ENCODE measurements at places on chromosomes 1 and 21.

GRCh38 chr1:56357927-56358690 is 221.3 kb downstream of the PLPP3 start:
- DNase-seq, result no peak

DNA sequence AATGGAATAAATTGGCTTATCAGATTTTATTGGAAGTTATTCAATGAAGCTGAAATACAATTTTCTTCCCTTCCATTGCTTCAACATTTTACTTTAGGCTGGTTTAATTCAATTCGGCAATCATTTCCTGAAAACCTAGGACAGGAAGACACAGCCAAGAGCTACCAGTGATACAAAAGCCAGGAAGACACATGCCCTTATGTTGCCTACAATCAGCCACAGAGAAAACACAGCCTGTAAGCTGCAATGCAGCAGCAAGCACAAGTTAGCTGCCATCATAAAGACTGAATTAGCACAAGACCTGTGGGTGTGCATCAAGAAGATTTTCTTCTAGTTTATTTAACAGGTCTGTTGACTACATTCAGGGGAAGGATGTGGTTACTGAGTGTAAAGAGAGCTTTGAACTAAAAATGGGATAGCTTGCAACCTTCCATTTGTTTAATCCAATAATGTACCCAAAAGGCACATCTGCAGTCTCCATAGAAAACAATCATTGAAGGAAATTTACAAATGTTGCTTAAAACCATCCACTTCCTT is 193.8 kb downstream of the KCNH1 start:
- DNase-seq, result no peak

DNA sequence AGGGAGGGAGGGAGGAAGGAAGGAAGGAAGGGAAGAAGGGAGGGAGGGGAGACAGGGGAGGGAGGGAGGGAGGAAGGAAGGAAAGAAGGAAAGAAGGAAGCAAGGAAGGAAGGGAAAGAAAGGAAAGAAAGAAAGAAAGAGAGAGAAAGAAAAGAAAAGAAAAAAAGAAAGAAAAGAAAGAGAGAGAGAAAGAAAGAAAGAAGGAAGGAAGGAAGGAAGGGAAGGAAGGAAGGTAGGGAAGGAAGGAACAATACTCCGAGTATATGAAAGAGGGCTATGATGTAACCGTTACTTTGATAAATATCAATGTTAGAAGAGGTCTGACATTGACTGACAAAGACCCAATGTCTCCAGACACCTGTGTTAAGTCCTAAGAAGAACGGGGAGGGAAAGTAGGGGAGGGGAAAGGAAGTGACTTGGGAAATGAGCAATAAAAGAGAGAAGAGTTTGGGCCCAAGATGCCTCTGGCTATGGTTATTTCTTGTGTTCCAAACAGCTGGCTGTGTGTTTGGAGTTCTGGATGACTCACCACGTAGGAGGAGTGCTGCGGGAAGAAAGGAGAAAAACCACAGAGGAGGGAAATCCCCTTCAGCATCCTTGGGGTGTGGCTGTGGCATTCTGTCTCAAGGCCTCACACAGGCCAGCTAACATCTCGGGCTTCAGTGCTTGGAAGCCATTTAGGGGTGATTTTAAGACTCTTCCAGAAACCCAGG is 37.0 kb upstream of the RXRG start:
- DNase-seq, result no peak

- DNase-seq, result no peak
Observed at GRCh38 chr1:229325853-229326487, 16.9 kb downstream of the CCSAP start.

- DNase-seq, result no peak
Observed at GRCh38 chr1:31696242-31696641, 7.6 kb downstream of the COL16A1 start.

DNA sequence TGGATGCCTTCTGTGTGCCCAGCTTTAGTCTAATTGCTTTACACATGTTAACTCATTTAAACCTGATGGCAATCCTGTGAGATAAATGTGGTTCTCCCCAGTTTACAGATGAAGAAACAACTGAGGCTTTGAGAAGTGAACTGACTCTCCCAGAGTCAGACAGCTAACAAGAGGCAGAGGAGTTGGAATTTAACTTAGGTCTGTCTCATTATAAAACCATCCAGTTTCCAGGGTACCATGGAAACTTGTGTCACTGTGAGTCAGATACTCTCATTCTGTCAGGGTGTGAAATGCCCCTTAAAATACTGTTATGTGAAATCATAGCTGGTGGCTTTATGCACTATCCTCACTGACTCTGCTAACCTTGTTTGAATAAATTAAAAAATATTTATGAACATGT is 206.6 kb downstream of the PBX1 start:
- DNase-seq, result no peak

- no peak for DNase-seq
Observed at GRCh38 chr1:74478979-74479378, 33.4 kb downstream of the LRRC53 start.

- no peak for DNase-seq
Observed at GRCh38 chr1:15260418-15261154, 13.6 kb downstream of the FHAD1 start.

DNA sequence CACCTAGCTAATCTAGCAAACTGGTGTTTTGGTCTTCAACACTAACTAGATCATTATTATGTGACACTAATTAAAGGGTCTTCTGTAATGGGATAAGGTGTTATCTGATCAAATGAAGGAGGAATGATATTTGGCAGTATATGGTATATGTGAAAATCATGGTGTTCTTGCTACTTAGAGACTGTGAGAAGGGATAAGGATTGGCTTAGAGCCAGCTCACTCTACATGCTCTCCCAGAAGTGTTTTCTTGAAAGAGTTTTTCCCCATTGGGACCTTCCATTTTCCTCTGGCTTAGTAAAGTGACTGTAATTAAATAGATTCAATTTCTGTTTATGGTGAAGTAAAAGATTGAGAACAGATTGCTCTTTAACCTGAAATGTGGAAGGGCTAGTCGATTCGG is 71.2 kb upstream of the RGL1 start:
- DNase-seq, result no peak

- DNase-seq, result no peak
Observed at GRCh38 chr1:35932158-35932636, 1.3 kb downstream of the AGO3 start.

DNA sequence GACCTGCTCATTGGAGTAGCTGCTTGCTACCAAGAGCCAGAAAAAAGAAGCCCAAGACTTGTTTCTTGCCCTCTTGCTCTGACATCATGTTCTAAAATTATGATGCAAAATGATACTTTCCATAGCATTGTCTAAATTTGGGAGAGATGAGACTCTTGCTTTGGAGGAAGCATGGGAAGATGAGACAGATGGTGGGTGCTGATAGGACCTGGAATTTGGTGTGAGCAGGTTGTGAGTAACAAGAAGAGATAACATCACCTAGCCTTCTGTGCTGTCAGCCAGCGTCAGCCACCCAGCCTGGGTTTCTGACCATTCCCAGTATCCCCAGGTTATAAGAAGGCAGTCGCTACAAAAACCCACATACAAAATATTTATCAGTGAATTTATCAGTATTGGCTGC is 67.1 kb upstream of the GCLM start:
- no peak for DNase-seq

GRCh38 chr1:186530109-186530508 is 69.2 kb upstream of the PDC start:
- DNase-seq, result no peak

GRCh38 chr1:160371756-160372155 is 4.9 kb downstream of the NHLH1 start:
- DNase-seq, result no peak

DNA sequence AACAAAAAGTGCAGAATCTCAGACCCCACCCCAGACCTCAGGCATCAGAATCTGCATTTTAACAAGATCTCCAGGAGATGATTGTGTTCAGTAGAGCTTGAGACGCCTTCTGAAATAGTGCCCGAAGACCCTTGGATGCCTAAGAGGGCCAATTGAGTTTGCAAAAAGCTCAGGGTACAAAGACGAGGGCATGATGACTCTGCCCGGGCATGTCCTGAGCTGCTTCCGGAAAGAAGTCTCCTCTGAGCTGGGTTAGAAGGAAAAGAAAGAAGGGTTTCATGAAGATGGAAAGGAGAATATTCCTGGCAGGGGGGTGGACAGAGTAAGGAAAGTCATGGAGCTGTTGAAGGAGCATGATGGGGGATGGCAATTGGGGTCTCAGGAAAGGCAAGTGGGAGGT is 246.1 kb upstream of the TMEM51 start:
- DNase-seq, result no peak

- DNase-seq, result no peak
Observed at GRCh38 chr1:61142726-61143500, 60.6 kb downstream of the NFIA start.

- no peak for DNase-seq
Observed at GRCh38 chr1:152786077-152786476, at the start of gene LCE1E. Gene LCE1E (plus strand): TSS chr1:152786257. CDS start chr1:152787300, 1,043 bp downstream.

GRCh38 chr21:16863908-16864307 is 648.9 kb upstream of the CXADR start:
- no peak for DNase-seq

DNA sequence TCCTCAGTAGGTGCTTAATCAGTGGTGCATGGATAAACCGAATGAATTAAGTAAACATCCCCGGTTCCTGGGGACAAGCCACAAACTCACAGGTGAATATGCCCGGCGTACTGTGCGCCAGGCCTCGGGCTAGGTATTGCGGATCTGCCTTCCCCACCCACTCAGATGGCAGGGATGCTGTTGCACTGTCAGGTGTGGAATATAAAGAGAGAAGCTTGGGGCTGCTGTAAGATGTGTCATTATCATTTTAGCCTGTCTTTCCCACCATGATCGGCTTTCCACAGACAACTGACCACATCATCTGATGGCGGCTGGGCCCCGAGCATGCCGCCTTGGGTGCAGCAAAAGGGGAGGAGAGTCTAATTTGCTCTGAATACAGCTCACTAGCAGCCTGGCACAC is 45.4 kb upstream of the LRP8 start:
- no peak for DNase-seq

- no peak for DNase-seq
Observed at GRCh38 chr1:162003061-162003829, 20.4 kb downstream of the OLFML2B start.

DNA sequence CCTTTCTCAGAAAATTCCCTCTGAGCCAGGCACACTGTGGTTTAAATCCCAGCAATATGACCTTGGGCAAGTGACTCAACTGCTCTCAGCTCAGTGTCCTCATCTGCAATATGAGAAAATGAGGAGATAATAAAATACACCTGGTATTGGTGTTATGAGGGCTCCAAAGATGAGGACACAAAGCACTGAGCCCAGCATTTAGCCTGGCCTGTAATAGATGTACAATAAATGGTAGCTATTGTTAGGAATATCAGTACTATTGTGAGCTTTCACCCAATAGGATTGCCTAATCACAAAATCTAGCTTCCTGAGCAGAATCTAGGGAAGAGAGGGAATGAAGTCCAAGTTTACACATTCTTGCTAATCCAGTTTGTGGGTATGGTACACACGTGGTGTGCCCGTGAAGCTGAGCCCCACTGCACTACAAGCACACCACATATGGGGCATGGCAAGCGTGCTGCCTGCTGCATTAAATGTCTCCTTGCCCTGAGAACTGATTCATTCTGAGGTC is 24.3 kb upstream of the SLC30A1 start:
- DNase-seq, result no peak

DNA sequence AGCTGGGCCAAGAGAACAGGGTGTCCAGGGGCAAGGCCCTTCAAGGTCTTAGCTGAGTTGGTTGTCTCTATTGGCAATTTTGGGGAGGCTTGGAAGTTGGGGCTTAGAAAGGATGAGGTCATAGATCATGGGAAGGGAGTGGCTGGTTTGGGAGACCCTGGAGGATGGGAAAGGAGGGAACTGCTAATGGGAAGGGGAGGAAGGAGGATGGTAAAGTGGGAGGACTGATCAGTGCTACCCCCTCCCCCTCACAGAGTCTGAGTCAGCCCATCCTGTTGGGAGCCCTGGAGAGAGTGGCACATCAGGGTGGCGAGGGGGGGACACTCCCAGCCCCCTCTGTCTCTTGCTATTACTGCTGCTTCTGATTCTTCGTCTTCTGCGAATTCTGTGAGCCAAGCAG is 5.1 kb downstream of the EFNA4 start:
- no peak for DNase-seq

DNA sequence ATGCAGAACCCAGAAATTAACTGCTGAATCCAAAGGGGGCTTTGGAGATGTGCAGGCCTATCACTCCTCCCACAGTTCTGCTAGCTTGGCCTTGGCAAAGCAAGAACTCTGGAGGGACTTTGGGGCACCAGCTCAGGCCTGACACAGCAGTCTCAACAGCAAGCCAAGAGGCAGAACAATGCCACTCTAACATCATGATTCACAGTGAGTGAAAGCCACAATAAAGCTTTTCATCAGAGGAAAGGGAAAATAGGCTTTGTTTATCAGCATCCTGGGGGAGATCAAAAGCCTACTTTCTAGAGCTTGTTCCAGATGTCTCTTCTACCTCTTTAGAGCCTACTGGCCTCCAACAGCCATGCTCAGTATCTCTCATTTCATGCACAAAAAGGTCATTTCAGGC is 283.4 kb downstream of the KCNH1 start:
- no peak for DNase-seq

DNA sequence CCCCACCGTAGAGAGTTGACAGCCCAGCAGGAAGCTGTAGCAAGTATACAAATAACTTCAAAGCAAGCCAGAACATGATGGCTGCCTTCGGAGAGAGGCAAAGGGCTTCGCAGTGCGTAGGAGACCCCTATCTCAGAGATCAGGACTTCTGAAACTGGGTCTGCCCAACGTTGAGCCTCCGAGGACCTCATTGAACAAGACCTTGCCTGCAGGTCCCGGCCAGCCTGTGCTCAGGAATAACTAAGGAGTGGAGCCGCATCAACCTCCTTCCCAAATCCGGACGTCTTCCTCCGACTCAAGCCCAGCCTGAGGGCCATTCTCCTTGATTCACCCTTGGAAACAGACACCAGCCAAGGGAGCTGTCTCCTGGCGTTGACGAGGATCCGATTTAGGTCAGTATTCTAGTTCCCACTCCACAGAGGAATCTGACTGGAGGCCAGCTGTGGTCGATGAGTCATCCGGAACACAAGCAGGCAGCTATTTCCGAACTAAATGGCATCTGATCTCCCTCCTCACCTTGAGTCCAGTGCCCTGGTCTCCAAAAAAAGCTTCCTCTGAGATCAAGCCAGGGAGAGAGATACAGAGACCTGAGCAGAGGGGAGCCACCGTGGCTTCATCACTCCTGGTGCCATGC is 166.5 kb upstream of the COA6 start:
- no peak for DNase-seq

Measured in T-helper 9 cell (primary cell).